ENCODE measurements at places on chromosomes 13 and 19. TPM values are rescaled to one million over a fixed set of nuclear protein-coding genes. Genes with fewer than 3 reads are reported as not detected.

DNA sequence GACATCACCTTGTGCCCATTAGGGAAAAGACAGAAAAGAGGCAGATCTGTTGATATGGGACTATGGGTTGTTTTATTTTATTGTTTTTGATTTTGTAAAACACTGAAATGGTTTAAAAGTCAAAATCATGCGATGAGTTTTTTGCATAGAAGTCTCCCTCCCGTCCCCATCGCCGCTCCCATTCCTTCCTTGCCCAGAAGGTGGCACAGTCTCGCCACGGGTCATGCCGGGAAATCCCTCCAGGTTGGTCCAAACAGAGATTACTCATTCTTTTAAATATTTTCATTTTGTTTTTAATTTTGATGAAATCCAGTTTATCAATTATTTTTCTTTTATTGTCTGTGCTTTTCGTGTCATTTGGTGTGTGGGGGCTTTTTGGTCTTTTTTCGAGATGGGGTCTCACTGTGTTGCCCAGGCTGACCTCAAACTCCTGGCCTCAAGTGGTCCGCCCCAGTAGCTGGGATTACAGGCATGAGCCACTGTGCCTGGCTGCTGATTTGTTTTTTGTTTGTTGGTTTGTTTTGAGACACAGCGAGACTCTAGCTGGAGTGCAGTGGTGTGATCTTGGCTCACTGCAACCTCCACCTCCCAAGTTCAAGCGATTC is 9.2 kb downstream of the PGPEP1 start:
- no peak for DNase-seq

DNA sequence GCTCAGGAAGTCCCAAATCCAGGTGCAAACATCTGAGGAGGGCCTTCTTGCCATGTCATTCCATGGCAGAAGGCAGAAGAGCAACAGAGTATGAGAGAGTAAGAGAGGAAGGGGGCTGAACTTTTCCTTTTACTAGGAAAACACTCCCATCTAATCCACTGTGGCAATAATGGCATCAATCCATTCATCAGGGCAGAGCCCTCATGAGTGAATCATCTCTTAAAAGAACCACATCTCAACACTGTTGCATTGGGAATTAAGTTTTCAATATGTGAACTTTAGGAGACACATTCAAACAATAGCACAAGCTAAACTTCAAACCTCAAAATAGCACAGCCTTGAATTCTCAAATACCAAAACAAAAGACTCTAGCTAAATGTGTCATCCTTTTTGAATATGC is 264.5 kb downstream of the KCTD12 start:
- no peak for DNase-seq

DNA sequence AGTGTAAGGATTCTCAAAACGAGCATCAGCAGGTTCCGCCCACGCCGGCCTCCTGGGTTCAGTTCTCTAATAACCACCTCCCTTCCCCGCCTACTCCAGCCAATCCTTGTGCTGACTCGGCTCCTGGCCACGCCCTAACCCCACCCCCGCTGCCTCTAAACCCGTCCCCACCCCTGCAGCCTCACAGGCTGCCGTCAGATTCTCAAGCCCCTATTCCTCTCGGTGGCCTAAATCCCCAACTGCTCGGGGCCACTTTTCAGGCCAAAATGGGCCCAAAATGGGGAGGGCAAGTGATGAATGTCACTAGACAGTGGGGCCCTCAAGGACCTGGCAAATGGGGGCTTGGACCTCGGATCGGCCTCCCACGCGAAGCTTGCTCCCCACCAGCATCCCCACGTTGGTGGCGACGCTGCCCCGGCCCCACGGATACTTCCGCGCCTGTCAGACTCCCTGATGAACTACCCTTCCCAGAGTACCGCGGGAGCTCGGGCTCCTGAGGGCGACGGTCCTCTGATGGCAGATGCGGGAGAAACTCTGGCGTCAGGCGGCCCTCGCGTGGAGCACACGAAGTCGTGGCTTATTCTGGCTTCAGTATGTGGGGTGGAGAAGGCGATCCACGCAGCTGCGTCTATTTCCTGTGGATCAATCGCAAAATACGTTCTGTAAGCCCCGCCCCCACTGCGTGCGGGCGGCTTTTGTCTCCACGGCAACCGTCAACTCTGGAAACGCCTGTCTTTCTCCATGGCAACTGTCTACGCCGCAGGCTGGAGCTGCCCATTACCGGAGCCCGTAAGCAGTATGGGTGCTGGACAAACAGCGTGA is 24.8 kb downstream of the ZNF473 start:
- DNase-seq = peak; percentile 78

Gene ZNF649
- 11.7 TPM for total RNA-seq

Gene PRTN3
- total RNA-seq = 1.1 TPM

Gene MAP4K1
- total RNA-seq = 2.5 TPM

Gene MAG
- not detected for total RNA-seq

Gene COG3
- 30.4 TPM for total RNA-seq

Measured in breast epithelium (tissue), 4 donors.